ENCODE measurements at places on chromosomes 4 and X.
A peak's percentile ranks its signal among the peaks of the same experiment; 100 is the strongest.

- peak; percentile 93 for DNase-seq
Measured at GRCh38 chr4:41256740-41257256, at the start of gene UCHL1. TSS of gene UCHL1 (plus strand) at chr4:41256928. CDS start at chr4:41256977, 49 bp downstream.

- no peak for DNase-seq
Measured at GRCh38 chrX:45755703-45756102, 555.0 kb upstream of the DIPK2B start.

DNA sequence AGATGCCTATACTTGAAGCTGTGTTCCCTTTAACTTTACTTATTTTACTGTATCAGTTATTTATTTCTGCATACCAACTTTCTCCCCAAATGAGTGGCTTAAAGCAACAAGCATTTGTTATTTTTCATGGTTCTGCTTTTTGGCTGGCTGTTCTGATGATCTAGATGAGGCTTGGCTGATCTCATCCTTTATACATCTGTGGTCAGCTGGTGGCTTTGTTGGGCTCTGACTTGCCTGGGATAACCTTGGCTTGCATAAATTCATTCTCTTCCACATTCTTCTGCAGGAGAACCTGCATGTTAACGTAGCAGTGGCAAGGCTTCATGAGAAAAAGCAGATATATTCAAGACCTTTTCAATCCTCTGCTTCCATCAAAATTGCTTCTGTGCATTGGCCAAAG is 1317.6 kb downstream of the ADGRL3 start:
- no peak for DNase-seq

DNA sequence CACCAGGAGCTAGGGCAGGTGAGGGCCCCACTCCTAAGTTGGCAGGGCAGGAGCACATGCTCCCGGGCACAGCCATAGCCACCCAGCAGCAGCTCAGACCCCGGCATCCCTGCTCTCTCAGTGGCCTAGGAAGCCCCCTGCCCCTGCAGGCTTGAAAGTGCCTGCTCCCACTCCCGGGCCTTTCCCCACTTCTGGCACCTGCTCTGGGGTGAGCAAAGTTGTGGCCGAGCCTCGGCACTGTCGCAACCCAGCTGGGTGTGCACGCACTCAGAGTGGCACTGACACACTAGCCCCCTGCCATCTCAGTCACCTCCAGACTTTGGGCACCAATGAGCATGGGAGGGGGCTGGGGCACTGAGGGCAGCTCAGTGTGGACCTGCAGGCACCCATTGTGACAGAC is 60.8 kb upstream of the CDKN2AIP start:
- DNase-seq = no peak

GRCh38 chr4:16035843-16036242 is 48.0 kb downstream of the PROM1 start:
- DNase-seq = no peak

DNA sequence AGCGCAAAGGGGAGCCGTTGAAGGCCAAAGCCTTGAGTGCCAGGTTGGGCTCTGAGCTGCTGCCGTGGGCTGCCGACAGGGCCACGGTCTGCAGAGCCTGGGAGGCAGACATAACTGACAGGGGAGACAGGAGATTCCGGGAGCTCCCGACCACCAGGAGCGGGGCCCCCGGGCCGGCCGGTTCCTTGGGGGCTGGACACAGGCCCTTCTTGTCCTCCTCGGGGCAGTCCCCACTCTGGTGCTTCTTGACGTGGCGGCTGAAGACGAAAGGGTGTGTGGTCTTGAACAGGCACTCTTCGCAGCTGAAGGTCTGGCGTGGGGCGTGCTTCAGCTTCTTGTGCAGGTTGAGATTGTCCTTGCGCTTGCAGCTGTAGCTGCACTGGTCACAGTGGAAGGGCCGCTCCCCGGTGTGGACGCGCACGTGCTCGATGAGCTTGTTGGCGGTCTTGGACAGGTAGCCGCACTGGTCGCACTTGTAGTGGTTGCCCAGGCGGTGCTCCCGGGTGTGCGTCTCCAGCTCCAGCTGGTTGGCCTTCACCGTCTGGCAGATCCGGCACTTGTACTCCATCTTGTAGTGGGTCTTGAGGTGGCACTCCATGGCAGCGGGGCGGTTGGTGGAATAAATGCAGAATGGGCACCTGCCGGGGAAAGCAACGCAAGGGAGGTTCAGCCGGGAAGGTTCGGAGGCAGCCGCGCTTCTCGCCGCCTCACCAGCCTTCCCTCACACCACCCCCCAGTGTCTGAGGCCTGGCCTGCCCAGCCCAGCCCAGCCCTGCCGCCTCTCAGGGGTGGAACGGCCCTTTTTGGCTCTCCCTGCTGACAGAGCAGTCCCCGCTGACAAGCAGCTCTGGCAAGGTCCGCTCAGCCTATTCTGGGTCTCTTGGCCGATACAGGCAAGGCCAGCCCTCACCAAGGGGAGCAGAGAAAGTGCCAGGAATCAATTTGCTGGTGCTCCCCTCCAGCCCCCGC is 81.3 kb downstream of the C4orf51 start:
- DNase-seq = no peak

DNA sequence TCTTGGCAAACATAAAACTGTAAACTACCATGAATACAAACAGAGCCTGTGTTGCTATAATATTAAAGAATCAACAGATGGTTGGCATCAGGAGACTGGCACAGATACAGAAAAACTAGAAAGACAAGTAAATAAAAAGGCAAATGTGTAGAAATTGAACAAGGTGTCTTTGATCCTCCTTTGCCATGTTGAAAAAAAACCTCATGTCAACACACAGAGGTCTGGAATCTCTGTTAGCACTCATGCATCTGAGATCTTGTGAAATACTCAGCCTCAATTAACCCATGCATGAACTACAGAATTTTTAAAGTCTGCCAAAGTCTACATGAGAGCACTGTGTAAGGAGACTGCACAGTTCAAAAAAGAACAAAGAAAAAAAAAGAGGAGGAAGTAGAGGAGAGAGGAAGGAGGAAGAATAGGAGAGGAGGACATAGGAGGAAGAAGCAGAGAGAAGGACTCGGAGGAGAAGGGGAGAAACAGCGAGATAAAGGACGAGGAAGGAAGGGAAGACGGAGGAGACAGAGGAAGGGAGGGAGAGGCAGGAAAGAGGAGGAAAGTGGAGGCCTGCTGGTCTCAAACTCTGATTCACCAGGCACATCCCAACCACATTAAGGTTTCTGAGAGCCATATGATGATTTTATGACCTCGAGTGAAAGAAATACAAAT is 52.8 kb downstream of the PRDM5 start:
- DNase-seq = peak; percentile 54

GRCh38 chrX:136021903-136022302 is 36.7 kb downstream of the SLC9A6 start:
- no peak for DNase-seq

Measured in adipocyte (in vitro differentiated cells).